Activated naive CD4-positive, alpha-beta T cell treated with anti-CD3 and anti-CD28 coated beads, Interleukin-2, amount 50 U/mL, for 72 hours (primary cell): ENCODE measurements at places on chromosomes 2 and 18.
A peak's percentile ranks its signal among the peaks of the same experiment; 100 is the strongest.

- DNase-seq: no peak
Measured at GRCh38 chr2:217023611-217024010, 163.7 kb upstream of the TNP1 start.

DNA sequence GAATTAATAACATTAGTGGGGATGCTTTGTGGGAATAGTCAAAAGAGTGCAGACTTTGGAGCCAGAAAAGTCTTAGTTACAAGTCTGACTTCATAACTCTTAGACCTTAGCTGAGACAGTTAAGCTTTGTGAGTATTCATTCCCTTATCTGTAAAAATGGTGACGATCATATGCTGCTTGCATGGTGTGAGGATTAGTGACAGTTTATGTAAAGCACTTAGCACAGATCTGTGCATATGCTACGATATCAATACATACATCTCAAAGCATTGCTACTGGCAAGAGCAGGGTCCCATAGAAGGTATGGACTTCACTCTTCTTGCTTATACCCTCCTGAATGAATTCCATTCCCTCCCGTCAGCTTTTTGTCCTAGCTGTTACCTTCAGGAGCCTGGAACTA, 56.7 kb upstream of the LYPD6B start:
- no peak for DNase-seq

DNA sequence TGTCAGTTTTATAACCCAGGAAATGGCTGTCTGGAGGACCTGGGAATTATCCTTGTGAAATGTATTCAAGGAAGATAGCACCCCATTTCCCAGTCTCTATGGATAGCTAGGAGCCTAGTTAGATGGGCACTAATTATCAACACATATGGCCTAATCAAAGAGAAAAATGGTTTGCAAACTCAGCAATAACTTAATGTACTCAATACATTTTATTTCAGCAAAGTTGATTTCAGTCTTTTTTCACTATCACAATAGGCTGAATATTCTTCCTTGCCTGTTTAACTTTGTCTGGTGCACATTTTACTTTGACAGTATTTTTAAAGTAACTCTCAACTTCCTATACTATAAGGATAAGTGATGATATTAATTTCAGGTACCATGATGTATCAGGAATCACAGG, 756.3 kb downstream of the CCDC85A start:
- no peak for DNase-seq

DNA sequence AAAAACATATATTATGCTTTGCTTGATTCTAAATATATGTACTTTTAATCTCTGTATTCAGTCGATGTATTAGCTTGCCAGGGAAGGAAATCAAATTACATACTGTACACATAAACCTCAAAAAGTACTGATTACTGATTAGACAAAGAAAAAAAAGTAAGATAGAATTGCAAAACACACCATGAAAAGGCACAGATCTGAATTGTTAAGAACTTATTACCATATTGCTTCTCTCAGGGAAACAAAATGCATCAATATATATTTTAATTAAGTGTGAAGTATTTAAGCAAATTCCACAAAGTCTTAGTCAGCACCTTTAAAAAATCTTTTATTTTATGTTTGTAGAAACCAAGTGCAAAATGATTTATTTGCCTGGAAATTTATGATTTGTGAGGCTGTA, 309.3 kb downstream of the RNF144A start:
- DNase-seq: no peak

DNA sequence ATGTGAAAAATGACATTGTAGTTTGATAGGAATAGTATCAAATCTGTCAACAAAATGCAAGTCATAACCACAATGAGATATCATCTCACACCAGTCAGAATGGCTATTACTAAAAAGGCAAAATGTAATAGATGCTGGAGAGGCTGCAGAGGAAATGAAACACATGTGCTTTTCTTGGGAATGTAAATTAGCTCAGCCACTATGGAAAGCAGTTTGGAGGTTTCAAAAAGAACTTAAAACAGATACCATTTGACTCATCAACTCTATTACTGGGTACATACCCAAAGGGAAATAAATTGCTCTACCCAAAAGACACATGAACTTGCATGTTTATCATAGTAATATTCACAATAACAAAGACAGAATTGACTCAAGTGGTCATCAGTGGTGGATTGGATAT, 572.6 kb downstream of the TRIB2 start:
- no peak for DNase-seq

DNA sequence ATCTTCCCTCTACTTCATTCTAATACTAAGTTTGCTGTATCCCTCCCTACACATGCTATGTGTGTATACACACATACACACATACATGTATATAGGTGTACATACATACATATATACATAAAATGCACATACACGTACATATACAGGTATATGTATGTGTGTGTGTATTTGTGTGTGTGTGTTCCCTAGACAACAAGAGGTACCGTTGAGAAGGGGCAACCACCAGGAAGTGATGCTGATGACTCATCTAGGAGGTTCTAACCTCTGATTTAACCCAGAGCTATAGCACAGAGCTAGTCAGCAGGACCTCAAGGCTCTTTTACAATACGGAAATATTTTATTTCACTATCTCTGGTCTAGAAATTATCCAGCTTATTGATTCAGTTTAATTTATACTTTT, 139.2 kb downstream of the LAMA3 start:
- DNase-seq: peak; percentile 41

DNA sequence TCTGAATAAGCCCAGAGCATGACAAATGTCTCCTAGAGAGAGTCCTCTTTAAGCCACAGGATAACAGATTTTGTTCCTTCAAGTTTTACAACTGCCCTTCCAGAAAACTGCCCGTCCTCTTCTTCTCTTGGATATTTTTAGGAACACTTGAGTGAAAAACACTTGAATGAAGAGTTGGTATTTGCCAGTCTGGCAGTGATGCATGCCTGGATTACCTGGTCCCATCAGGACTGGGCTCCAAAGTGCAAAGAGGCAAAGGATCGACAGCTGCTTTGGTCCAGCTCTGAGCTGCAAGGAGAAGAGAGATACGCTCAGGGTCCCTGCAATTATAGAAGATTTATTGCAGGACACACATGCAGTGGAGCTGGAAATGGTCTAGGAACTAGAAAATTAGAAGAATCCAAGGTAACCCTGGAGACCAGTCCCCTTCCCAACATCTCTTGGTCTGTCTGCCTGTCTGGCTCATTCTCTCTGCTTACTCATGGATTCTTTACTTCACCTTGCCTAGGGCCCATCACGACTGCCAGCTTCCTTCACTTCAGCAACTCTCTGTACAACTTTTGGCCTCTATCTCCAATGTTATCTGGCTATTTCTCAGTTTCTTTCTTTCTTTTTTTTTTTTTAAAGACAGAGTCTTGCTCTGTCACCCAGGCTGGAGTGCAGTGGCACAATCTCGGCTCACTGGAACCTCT, 112.1 kb upstream of the SIX2 start:
- DNase-seq: no peak

GRCh38 chr2:230714136-230714480, 1.5 kb downstream of the CAB39 start:
- peak; percentile 39 for DNase-seq

DNA sequence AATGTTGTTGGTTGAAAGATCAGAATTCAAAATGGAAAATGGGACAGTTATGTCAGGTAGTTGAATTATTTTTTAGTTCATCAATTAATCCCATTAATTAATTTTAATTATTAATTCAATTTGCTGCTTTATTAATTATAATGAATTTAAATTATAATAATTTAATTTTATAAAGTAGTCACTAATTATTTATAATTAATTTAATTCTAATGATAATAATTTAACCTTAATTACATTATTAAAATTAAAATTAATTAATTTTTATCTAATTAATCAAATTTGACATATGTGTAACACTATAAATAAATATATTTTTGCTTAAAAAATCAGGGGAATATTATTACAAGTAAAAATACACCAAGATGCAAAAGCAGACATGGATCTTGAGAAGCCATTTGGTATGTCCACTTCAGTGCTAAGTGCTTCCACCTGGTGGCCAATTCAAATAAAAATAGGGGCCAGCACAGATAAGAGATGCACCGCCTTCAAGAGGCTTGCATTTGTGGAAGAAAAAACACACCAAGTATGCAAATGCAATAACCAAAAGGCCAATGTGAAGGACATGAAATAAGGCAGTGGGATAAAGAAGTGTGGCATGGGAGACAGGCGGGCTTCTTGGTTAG, 73.2 kb downstream of the MBP start:
- DNase-seq: no peak

- no peak for DNase-seq
Measured at GRCh38 chr18:76434452-76434851, 60.6 kb downstream of the ZNF516 start.

DNA sequence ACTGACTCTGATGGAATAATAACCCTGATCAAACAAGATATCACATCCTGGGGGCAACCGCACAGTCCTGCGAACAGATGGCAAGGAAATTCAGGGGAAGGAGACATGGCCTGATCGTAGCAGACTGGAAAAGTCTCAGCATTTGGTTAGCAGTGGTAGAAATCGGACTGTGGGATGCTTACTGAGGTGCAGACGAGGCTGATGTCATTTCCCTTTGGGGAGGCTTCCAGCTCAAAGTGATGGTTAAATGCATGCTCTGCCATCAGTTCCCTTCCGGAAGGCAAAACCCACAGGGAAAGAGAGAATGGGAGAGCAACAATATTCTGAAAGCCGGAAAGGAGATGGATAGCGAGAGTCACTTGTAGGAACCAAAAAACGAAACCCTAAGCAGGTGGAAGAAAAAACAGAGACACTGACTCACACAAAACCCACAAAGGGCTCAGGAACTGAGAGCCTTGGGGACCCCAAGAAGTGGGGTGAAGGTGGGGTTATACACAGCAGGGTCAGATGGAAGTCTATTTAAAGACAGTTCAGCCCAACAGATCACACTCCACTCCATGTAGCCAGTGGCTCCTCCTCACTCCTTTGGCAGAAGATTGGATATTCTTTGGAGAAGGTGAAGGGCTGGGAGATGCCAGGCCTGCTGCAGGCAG, 93.1 kb downstream of the INPP5D start:
- no peak for DNase-seq

DNA sequence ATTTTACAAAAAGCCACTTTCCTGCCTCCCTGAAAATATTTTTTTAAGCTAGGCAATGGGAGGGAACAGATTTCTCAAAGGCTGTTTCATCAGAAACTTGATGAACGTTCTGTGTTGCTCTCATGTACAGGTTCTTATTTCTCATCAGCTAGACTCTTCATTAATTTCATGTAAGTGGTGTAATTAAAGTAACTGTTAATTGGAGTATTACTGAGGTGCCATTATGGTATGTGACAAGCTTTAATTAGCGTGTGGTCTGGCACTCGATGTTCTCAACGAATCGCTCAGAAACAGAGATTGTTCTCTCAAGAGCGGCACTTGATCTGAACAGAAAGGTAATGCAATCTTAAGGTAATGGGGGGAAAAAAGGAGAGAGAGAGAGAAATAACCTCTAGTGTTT, 81.9 kb upstream of the MYCN start:
- no peak for DNase-seq

- no peak for DNase-seq
Measured at GRCh38 chr2:26335231-26335630, 10.7 kb upstream of the SELENOI start.

GRCh38 chr2:187962538-187962937, 329.1 kb upstream of the GULP1 start:
- DNase-seq: no peak

GRCh38 chr18:45441110-45441847, 174.0 kb upstream of the SLC14A2 start:
- DNase-seq: no peak

GRCh38 chr2:95346738-95347671, 49.9 kb downstream of the KCNIP3 start:
- DNase-seq: peak; percentile 53

DNA sequence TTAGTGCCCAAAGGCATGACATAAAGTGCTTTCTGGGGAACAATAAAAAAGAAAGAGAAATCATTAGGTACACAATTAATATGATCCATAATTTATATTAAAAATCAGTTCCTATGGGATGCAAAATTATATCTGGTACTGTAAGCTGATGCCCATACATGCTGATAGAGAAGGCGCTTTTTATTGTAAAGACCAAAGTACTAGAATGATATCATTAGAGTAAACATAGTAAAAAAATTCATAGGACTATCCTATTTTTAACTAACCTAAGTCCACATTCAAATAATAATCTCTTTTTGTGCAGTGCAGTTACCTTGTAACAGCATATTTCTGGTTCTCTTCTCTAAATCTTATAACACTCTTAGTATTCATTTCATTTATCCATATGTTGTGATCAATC, 252.2 kb downstream of the ASXL3 start:
- DNase-seq: no peak

GRCh38 chr2:15818318-15818753, 122.0 kb upstream of the MYCN start:
- DNase-seq: no peak

DNA sequence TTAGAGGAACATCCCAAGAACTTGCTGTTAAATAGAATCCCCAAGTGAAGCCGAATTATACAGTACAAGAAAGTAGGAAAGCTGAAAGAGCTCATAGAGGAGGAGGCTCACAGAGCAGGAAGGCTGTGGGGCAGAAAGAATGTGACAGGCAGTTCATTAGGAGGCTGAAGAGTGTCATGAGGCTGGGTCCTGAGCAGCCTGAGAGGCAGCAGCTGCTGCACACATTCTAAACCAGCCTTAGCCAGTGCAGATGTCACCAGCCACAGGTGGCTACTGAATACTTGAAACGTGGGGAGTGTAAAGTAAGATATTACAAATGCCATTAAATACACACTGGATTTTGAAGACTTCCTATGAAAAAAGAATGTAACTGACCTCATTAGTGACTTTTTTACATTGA, 490.2 kb upstream of the KLHL29 start:
- no peak for DNase-seq

DNA sequence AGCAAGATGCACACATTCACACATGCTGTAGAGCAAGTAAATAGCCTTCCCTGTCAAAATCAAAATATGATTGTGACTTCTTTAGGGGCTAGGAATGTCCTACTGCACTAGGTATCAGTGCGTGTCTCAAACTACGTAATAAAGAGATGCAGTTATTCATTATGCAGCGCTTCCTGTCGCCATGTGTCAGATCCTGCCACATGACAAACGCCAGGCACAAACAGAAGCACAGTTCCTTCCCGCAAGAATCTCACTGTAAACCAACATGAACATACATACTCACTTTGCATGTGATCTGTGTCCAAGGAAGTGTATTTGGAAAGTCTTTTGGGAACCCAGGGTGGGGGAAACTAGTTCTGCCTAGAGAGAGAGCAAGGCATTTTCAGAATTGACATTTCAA, 599.9 kb downstream of the RNF144A start:
- DNase-seq: no peak

DNA sequence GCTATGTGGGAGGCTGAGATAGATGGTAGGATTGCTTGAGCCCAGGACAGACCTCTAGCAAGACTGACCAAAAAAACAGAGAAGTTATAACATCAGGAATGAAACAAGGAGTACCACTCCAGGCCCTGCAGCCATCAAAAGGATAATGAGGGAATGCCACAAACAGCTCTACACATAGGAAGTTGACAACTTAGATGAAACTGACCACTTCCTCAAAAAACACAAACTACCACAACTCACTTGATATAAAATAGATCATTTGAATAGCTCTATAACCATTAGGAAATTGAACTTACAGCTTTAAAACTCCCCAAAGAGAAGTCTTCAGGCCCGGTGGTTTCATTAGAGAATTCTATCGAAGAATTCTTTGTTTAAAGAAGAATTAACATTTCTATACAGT, 12.9 kb upstream of the ESPNL start:
- no peak for DNase-seq
